ENCODE measurements at places on chromosomes 16 and 17.

DNA sequence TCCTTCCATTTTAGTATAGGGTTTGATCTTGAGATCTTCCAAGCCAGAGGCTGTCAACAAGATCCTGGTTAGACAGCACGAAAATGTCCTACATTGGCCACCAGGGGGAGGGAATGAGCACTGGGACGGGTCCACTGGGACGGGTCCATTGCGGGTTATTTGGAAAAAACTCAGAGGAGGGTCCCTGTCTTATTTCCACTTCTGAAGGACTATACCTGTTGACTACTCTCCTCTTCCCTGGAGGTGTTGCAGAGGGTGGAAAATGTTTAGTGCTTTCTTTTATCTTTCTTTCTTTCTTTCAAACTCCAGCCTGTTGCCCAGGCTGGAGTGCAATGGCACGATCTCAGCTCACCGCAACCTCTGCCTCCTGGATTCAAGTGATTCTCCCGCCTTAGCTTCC lies 2.5 kb downstream of the TTLL6 start:
- peak; percentile 43 for DNase-seq

- DNase-seq: no peak
Measured at GRCh38 chr17:81222620-81222905, 202 bp downstream of the CEP131 start.

GRCh38 chr16:25033852-25034251 lies 18.7 kb upstream of the ARHGAP17 start:
- DNase-seq: no peak

DNA sequence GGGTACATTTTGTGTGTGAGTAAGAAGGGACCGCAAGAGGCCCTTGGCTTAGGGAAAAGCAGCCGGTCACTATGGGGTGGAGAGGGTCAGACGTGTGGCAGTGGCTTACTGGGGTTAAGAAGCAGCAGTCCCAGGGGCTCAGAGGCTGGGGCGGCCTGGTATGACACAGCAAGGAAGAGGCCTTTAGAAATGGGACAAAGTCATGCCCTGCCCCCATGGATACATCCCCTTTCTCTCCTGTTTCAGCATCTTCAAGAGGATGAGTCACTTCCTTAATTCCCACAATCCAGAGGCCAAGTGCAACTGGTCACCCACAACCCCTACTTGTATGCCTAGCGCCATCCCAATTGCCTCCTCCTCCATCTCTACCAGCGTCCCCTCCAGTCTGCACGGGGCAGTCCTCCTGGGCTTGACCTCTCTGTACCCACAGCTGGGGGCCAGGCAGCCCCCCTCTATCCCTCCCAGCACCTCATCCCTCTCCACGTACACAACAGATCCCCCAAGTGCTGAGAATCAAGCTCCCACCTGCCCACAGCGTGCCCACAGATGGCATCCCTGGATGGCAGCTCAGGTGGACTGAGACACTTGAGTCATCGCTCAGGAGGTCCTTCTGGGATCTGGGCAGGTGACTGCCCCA lies 6.9 kb upstream of the EFTUD2 start:
- DNase-seq: peak; percentile 85

DNA sequence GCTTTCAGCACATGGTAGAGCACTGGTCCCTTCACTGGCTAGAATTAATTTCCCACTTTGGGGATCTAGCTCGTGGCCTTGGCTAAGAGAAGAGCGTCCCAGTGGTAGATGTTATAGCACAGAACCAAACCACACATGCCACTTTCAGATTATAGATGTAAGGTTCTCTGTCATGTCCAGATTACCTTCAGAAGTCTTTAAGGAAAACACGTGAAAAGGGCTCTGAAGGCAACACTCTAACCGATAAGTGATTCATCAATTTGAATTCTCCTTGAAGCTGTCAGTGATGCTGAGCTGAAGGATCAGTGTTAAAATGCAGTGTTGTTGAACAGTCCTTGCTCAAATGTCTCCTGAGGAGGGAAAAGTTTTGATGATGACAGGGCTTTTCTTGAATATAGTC lies 43.5 kb upstream of the VPS4A start:
- no peak for DNase-seq

- no peak for DNase-seq
Measured at GRCh38 chr16:87918338-87918737, 18.0 kb downstream of the CA5A start.

GRCh38 chr16:55515111-55515510 lies 6.2 kb downstream of the LPCAT2 start:
- no peak for DNase-seq

DNA sequence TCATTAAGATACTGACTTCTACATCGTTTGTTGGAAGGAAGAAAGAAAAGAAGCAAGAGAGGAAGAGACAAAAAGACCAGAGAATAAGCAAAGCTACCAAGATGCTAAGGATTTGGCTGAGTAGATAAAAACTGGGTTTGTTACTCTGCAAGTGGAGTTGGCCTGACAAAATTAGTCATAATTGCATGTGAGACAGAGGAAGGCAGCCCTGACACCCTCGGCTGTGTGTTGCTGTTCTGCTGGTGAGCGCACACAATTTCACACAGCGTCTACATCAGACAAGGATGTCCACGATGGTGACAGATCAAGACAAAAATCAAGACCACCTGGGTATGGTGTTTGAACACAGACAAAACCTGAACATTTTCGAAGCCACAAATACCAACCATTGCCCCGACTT lies 75.4 kb upstream of the FA2H start:
- DNase-seq: no peak

DNA sequence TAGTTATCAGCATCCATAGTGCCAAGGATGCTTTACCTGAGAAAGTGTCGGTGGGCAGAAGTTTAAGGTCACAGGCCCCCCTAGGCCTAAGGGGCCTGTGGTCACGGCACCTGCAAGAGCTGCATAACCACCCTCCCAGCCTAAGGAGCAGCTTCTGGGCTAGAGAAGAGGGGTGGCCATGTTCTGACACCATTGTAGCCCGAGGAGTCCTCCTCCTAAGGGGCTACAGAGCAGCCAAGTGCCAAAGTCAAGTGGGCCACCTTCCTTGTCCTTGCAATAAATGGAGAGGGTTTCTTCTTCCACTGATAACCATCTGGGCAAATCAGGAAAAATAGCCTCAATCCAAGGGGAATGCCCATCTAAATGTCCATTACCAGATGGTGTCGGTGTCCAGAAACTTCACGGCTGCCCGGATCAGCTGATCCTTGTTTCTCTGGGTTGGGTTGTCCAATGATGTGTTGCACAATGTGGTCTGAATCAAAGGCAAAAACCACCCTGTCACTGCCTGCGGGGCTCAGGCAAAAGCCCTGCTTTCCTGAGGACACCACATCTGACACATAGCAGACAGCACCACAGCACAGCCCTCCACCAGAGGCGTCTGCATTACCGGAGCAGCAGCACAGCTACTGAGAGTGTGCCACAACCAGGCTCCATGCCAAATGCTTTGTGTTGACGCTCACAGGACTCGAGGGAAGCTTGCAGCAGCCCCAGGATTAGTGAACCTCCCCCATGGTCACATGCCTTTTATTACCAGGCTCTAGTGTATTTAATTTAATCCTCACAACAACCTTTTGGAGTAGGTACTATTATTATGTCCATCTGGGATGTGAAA lies 12.8 kb downstream of the ATPAF2 start:
- peak; percentile 23 for DNase-seq

DNA sequence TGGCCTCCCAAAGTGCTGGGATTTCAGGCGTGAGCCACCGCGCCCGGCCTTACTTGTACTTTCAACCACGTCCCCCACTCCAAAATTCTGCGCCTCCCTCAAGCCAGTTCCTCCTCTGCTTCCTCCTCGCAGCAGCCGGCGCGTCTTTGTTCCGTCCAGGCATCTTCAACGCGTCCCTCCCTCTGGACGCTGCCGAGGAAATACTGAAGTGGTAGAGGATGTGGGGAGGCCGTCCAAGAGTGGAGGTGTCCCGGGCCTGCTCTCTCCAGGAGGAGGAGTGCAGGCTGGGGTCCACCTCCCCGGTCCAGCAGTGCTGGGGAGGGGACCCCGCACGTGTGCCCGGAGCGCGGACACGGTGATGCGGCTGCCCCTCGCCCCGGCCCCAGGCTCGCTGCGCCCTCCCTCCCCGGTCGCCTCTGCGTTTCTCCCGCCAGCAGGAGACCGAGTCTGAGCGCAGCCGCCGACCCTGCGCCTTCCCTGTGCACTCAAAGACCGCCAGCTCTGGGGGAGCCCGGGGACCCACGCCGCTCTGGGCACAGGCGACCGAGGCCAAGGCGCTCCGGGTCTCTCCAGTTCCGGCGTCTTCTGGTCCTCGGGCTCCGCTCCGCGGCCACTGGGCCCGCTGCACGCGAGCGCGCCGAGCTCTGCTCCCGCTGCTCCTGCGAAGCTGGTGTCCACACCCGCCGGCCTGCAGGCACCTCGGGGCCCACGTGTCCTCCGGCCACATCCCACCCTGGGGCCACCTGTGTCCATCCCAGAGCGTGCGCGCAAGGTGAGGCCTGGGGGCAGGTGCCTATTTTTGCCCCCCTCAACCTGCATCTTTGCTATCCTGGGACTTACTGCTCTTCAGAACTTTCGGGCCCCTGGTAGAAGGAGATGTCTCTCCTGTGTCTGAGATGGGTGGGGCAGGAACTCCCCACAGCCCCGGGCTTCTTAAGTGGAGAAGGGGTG lies 31.7 kb downstream of the OSBPL7 start:
- peak; percentile 57 for DNase-seq

- peak; percentile 22 for DNase-seq
Measured at GRCh38 chr17:18323007-18323406, 7.9 kb downstream of the SMCR8 start.

GRCh38 chr17:76867578-76868175 lies 527 bp upstream of the MGAT5B start:
- DNase-seq: no peak

- DNase-seq: peak; percentile 70
Measured at GRCh38 chr16:69105501-69106361, at the start of gene HAS3. TSS of gene HAS3 (plus strand) at chr16:69105653. CDS start at chr16:69109396, 3,743 bp downstream.

DNA sequence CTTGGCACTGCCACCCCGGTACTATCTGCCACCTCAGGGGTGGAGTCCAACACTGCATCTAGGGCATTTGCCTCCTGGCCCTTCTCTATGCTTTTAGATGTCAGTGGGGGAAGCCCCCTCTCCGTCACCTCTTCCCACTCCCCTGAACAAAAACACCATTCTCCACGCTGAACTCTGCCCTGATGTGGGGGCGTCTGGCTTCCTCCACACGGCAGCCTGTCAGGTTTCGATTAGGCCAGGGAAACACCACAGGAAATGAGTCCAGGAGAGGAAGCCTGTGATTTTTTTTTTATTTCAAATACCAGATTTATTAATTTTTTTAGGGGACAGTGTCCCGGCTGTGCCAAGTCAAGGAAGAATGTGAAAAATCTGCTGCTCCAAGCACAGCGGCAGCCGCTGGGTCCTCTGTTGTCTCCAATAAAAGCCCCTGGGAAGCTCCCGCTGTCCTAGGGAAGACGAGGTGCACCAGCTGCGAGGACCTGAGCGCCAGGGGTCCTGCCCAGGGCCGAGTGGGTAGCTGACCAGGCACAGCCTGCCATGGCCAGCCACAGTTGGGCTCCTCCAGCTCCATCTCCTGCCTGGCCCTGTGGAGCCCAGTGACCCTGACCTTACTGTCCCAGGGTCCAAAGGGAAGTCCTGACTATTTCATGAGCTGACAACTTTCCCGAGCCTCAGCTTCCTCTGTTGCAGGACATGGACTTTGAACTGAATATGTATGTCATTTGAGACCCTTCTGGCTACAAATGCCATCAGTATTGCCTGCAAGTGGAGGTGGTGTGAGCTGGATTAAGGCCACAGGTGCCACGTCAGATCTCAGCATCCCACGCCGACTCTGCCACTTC lies 336.7 kb downstream of the FOXL1 start:
- DNase-seq: no peak

GRCh38 chr16:22732959-22733358 lies 81.0 kb upstream of the HS3ST2 start:
- DNase-seq: no peak

DNA sequence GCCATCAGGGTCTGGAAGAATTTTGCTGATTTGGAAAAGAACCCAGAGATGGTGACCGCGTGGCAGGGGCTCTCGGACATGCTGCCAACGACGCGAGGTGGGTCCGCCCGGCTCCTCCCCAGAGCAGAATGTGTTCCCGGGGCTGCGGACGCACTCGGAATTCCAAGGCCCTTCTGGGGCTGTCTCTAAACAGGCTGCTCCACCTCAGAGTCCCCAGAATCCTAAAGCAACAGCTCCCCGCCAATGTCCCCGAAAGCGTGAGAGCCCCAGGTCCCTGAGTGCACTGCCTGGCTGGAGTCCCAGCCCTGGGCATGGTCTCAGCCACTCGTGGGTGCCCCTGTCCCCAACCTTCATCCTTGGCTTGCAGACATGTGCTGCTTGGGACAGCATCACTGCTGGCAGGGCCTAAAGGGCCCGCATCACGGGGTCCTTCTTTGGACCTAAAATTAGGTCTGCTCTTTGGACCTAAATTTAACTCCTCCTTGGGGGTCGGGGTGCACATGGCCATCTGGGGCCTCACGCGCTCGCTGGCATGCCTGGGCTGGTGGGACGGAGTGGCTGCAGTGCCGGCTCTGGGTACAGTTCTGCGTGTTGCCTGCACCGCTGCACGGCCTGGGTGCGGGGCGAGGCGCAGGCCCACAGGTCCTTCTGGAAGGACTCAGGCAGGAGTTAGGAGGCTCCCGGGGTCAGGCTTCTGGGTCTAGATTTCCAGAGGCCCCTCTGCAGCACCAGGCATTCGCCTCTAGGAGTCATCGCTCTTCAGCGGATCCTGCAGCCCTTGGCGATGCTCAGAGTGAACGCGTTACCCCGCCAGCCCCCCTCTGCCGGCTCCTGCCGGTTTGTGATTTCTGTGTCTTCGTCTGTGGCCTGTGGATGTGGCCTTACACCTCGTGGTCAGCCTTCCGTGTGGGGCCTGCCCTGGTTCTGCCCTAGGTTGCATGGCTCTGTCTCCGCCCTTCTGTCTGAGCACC lies 41.9 kb upstream of the CHMP6 start:
- DNase-seq: no peak

GRCh38 chr16:3949946-3950342 lies 69.4 kb upstream of the CREBBP start:
- DNase-seq: no peak

GRCh38 chr17:56925088-56925487 lies 11.2 kb upstream of the TRIM25 start:
- DNase-seq: no peak

- DNase-seq: no peak
Measured at GRCh38 chr16:12201866-12202265, 225.3 kb downstream of the SNX29 start.

All from SW480 (cell line).